ENCODE measurements at places on chromosomes 6 and 20.

- DNase-seq: no peak
Measured at GRCh38 chr6:134707342-134708031, 242.4 kb downstream of the ALDH8A1 start.

DNA sequence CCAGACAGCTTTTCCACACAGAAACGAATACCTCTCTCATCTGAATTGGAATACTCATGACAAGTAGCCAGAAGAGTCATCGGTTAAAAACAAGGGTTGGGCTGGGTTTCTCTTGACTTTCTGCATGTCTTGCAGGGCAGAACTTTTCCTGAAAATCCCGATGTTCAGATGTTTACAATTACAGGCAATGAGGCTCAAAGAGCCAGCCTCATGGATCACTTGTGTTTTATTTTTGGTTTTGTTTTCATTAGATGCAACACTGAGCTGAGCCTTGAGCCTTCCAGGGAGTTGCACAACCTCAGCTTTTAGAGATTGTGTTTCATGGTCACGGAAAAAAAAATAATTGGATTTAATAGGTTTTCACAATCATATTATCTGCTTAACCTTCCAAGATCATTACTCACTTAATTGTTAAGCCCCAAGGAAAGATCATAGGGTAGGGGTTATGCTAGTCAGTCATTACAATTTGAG is 288.1 kb upstream of the PRDM1 start:
- DNase-seq: no peak

- DNase-seq: no peak
Measured at GRCh38 chr6:41675992-41676391, 37.7 kb downstream of the MDFI start.

DNA sequence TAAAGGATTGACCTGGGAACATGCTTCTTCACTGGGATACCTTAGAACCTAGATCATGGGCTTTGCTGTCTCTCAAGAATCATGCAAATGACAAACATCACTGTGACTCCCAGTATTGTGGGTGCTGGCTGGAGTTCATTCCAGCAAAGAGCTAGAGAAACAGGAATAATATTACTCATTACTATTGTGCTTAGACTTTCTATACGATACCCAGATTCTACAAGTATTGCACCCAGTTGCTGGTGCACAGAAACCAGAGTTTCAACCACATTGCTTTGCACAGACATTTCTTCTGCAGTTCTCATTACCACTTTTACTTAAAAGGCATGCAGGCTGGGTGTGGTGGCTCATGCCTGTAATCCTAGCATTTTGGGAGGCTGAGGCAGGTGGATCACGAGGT is 220.4 kb upstream of the ZNF217 start:
- no peak for DNase-seq

GRCh38 chr6:18609715-18610114 is 222.6 kb downstream of the RNF144B start:
- DNase-seq: no peak

DNA sequence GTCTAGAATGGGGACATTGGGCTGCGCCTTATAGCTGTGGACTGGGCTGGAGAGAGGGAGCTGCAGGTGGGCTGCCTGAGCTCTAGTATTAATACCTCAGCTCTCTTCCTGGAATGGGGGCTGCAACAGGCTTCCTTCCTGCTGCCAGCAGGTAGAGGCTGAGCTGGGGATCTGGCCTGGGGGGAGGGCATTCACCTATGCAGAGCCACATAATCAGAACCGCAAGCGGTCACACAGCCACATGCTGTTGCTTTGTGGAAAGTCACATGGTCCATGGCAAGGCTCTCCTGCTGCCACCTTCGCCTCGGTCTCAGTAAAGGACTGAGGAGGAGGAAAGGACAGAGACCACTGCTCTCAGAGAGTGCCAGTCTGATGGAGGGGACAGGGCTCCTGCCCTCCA is 35.7 kb downstream of the ITPR3 start:
- no peak for DNase-seq

DNA sequence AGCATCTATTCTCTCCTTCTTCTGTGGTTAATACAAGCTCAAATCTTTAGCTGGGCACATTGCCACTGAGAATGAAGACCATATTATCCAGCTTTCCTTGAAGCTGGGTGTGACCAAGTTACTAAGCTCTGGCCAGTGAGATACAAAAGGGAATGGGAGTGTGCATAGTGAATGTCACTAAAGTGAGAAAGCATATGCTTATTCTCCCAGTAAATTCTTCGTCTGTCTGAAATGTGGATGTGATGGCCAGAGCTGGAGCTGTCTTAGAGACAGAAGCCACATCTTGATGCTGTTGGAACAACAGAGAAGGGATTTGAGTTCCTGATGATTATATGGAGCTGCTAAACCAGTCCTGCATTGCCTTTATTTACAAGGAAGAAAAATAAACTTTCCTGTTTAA is 60.1 kb downstream of the SESN1 start:
- DNase-seq: no peak

DNA sequence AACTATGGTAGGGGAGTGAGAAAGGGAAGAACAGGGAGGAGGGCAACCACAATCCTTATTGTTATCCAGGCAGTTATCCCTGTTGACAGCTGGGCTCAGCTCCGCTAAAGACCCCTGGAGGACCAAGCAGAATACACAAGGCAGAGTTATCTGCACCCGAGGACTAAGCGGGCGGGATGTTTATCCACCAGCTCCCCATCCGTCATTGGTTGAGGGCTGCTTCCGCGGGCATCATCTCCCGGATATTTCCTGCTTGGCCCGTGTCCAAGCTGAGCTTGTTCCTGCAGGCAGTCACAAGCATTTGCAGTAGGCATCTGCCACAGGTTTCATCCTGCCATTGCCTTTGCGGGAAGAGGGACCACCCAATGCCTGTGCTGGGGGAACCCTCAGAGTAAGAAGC is 102.1 kb downstream of the DLGAP4 start:
- no peak for DNase-seq

DNA sequence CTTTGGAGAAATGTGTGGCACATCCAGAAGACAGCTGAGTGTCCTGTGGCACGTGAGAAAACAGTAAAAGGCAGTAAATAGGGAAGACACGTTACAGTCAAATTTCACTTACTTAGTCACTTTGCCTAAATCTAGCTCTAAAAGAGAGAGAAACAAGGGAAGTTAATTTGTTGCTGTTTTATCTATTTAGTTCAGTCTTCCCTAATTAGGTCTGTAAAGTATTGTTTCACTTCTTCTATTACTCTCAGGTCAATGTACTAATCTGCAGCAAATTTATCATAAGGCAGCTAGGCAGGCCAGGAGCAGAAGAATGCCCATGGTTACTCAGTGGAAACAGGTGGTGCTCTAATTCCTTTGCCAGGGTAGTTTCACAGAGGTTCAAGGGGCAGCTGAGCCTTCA is 124.3 kb upstream of the CNR1 start:
- DNase-seq: no peak

GRCh38 chr20:19211252-19211651 is 1.2 kb upstream of the SLC24A3 start:
- no peak for DNase-seq

GRCh38 chr20:36298061-36298460 is 8.1 kb upstream of the DLGAP4 start:
- no peak for DNase-seq

GRCh38 chr20:4522310-4522709 is 199.4 kb upstream of the PRND start:
- DNase-seq: no peak

- DNase-seq: no peak
Measured at GRCh38 chr6:79554305-79554704, 17.1 kb upstream of the LCA5 start.

GRCh38 chr20:49676581-49677291 is 36.9 kb downstream of the B4GALT5 start:
- peak; percentile 84 for DNase-seq

- DNase-seq: no peak
Measured at GRCh38 chr6:87146363-87146762, 9.0 kb upstream of the ZNF292 start.

DNA sequence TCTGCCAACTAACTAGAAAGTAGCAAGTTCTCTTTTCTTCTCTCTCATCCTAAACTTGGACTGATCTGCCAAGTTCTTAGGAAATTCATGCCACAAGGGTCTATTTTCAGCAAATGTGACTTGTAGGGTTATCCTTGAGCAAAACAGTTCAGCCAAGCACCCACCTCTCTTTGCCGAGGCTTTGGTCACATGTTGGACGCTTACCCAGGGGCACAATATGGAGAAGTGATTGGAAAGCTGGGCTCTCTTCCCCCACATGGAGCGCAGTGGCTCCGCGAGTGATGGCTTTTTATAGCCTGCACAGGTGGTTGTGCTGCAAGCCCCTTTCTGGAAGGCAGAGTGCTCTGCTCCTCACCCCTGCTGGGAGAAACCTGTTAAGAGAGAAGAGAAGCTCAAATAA is 47.7 kb upstream of the FNDC1 start:
- no peak for DNase-seq

GRCh38 chr6:101195588-101195987 is 197.9 kb upstream of the GRIK2 start:
- no peak for DNase-seq

GRCh38 chr6:17728551-17729222 is 22.0 kb upstream of the NUP153 start:
- no peak for DNase-seq

DNA sequence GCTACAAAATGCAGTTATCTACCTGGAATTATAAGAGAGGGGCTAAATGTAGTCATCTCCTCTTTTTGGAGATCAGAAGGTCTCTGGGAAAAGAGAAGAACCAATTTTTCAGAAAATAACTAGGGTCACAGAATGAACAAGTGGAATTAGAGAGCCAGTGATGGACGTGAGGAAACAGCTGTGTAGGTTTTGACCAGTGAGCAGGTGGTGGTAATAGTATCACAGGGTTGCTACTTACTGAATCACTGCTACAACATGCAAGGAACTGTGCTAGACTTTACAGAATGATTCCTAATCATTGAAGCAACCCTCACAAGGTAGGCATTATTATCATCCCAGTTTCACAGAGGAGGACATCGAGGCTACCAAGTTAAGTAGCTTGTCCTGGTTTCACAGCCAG is 1.7 kb downstream of the ATP6V1G2 start:
- no peak for DNase-seq

DNA sequence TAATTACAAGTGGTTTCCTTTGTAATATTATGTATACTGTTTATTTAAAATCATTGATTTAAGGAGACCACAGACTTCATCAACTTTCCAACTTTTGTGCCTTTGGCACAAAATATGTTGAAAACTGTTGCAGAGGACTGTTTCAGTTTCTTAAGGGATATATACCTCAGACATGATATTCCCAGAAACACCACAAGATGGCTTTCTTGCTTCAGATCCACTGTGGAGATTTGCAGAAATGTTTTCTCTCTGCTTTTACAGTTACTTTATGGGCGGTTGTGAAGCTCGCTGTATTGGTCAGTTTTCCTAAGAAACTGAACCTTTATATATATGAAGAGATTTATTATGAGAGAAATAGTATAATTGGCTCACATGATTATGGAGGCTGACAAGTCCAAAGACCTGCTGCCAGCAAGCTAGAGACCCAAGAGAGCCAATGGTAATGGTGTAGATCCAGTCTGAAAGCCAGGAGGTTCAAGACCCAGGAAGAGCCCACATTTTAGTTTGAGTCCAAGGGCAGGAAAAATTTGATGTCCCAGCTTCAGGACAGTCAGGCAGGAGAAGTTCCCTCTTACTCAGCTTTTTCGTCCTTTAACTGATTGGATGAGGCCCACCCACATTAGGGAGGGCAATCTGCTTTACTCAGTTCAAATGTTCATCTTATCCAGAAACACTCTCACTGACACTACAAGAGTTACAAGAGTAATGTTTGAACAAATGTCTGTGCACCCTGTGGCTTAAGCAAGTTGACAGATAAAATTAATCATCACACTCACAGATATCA is 12.8 kb downstream of the ME1 start:
- DNase-seq: no peak

DNA sequence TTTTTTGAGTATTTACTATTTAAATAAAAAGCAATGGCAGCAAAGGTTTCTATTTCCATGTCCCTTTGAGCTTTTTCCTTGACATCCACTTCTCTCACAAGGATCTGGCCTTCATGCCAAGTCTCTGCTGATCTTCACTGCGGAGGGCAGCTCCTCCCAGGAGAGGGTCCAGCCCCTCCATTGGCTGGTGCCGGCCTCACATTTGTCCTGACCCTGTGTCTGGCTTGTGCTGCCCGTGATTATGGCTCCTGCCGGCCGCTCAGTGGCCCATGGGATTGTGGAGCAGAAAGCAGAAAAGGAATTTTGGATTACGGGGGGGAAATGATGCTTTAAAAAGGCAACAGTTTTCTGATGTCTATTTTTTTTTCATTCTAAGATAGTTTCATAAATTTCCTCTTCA is 31.2 kb upstream of the PDE7B start:
- DNase-seq: no peak
